ENCODE measurements at places on chromosomes 11 and 22. TPM values are rescaled to one million over a fixed set of nuclear protein-coding genes. Genes with fewer than 3 reads are reported as not detected.

AP1B1 gene
- total RNA-seq: 33.0 TPM

GGT5 gene
- total RNA-seq: 3.2 TPM

EIF3M gene
- total RNA-seq: 481 TPM

SAA4 gene
- total RNA-seq: 0.61 TPM

CDC42EP1 gene
- 1.7 TPM for total RNA-seq

GRCh38 chr22:42072606-42073330, 1.3 kb upstream of the PHETA2 start:
- no peak overlapping the region for H3K4me3 ChIP-seq
- peaks cover 40% of the 10 kb centered on the region for H3K4me1 ChIP-seq
- H3K36me3 ChIP-seq: no peaks in the 10 kb centered on the region
- H3K27me3 ChIP-seq: no peaks in the 10 kb centered on the region
- DNase-seq: no peak
- H3K27ac ChIP-seq: no peak overlapping the region

GRCh38 chr11:103378931-103379330, 269.7 kb downstream of the DYNC2H1 start:
- no peak for DNase-seq
- H3K27me3 ChIP-seq: no peaks in the 10 kb centered on the region
- H3K4me3 ChIP-seq: no peak overlapping the region
- H3K27ac ChIP-seq: no peak overlapping the region
- H3K36me3 ChIP-seq: no peaks in the 10 kb centered on the region
- H3K4me1 ChIP-seq: no peaks in the 10 kb centered on the region

DNA sequence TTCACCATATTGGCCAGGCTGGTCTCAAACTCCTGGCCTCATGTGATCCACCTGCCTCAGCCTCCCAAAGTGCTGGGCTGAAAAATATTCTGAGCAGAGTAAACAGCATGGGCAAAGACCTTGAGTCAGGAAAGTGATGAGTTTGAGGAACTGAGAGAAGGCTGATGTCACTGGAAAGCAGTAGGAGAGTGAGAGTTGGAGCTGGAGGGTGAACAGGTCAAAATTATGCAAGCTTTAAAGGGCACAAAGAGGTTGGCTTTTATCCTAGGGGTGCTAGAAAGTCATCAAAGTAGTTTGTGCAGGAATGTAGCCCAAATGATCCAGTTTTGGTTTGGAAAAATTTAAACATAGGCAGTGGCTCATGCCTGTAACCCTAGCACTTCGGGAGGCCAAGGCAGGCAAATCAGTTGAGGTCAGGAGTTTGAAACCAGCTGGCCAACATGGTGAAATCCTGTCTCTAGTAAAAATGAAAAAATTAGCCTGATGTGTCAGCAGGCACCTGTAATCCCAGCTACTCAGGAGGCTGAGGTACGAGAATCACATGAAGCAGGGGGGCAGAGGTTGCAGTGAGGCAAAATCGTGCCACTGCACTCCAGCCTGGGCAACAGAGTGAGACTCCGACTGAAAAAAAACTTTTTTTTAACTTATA, 44.7 kb upstream of the CXCR5 start:
- H3K4me3 ChIP-seq: no peak overlapping the region
- H3K27me3 ChIP-seq: no peaks in the 10 kb centered on the region
- DNase-seq: no peak
- H3K4me1 ChIP-seq: no peaks in the 10 kb centered on the region

DNA sequence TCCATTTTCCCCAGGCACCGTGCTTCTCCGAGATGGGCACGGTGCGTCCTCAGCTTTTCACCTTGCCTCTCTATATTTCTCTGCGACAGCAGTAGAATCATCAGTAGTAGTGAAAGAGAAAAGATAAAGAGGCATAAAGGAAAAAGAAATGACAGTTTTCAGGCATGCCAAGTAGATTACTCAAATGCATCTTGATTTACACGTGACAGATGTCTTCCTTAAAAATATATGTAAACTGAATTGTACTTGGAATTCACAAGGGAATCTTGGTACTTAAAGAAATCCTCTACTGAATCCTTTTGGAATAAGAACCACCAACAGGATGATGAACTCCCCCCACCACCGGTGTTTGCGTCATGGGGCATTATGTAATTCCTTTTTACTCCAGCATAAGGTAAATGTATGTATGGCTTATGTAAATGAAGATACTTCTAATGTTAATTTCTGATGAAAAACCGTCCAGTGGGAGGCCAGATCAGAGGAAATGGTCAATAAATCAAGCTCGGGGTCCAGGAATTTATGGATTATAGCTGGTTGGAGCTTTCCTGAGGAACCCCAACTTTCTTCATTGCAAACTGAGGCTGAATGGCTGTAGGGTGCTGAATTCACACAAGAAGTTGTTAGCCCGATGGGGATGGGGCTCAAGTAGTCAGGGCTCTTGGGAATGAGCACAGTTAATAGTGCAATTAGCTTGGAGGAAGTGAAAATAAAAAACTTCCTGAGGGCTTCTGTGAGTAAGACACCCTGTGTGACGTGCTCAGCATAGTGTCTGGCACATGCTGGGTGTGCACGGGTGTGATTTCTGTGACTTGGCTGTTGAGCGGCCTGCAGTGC, 630.4 kb downstream of the OPCML start:
- H3K27me3 ChIP-seq: no peaks in the 10 kb centered on the region
- no peaks in the 10 kb centered on the region for H3K36me3 ChIP-seq
- no peak overlapping the region for H3K4me3 ChIP-seq
- no peak overlapping the region for H3K27ac ChIP-seq

DNA sequence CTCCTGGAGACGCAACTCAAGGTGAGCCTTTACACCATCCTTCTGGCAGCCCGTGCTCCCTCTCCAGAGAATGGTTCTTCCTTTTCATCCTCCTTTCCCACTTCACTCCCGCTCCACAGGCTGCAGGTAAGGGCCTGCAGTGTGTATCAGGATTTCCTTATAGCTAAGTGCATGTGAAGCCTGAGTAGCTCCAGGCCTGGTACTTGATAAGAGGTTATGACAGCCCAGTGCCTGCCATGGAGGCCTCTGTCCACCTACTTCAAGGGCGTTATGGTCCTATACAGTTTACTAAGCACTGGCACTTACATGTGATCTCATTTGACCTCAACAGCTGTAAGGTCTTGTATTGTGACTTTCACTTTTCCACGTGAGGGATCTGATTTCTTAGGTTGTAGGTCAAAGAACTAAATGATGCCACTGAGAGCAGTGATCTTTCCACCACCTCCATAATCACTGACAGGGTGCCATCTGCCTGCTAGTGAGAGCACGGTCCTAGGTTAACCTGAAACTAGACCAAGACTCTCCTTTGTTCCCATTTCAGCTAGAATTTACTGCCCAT, 18.1 kb downstream of the SSH3 start:
- H3K27me3 ChIP-seq: peaks cover 15% of the 10 kb centered on the region
- H3K4me3 ChIP-seq: no peak overlapping the region
- DNase-seq: no peak

DNA sequence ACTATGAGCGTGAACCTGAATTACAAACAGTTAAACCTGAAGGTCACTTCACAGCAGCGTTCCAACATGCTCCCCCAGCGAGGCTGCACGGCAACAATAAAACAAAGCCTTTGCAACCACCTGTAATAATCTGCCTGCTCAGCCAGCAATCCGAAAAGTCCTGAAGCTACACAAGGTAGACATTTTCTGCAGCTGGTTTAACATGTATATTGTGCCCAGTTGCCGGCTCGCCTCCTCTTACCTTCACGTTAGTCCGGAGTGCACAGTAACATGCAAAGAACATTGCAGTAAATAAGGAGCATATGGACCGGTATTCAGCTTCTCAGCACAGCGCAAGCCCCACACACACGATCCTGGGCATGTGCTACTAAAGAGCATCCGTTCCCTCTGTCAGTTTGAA, 704.3 kb downstream of the DLG2 start:
- H3K4me3 ChIP-seq: no peak overlapping the region
- H3K4me1 ChIP-seq: no peaks in the 10 kb centered on the region
- no peak overlapping the region for H3K27ac ChIP-seq
- DNase-seq: no peak

DNA sequence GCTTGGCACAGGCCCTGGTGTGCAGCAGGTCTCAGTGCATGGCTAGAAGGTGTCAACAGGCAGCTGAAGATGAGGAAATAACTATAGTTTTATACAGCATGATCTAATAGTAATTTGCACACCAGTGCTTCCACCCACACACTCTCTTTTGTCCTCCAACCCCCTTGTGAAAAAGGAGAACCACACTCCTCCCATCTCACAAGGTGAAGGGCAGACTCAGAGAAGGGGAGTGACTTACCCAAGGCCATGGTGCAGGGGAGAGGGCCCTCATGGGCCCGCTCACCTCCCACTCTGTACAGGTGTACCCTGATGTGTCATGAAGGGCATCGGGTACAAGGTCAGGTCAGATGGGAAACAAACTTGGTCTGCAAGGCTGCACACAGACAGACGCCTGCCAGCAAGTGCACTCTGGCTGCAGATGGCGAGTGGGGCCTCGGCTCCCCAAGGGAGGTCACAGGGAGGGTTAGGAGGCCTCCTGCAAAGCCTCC, 53.4 kb downstream of the DGCR2 start:
- peaks cover 56% of the 10 kb centered on the region for H3K36me3 ChIP-seq
- no peak for DNase-seq
- H3K4me3 ChIP-seq: no peak overlapping the region
- H3K27ac ChIP-seq: no peak overlapping the region
- no peaks in the 10 kb centered on the region for H3K27me3 ChIP-seq

DNA sequence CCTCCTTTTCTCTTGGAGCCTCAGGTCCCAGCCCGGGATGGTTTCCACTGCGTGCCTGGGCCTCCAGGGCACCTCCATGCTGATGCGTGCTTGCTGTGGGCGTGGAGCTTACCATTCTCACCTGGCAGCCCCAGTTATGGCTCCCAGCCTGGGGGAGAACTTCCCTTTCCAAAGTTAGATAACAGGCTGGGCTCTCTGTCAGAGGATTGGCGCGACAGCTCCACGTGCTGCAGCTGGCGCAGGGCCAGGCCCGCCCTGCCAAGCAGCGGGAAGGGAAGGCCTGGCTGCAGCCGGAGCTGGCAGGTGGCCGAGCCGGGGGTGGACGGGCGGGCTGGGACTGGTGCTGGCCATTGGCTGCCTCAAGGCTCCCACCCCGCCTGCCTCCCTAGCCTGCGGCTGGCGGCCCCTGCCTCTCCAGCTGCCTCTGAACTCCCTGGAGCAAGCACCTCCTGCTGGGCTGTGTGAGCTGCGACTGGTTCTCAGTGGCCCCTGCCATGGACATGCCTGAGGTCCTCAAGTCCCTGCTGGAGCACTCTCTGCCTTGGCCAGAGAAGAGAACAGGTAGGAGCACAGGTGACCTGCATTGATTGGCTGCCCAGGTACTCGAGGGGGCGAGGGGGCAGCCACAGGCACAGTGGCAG, 14.6 kb upstream of the TEF start:
- no peak overlapping the region for H3K4me3 ChIP-seq
- peaks cover 13% of the 10 kb centered on the region for H3K4me1 ChIP-seq
- H3K27me3 ChIP-seq: no peaks in the 10 kb centered on the region
- no peak overlapping the region for H3K27ac ChIP-seq
- no peaks in the 10 kb centered on the region for H3K36me3 ChIP-seq
- no peak for DNase-seq
